ENCODE measurements at places on chromosomes 1 and 21. TPM values are rescaled to one million over a fixed set of nuclear protein-coding genes. Genes with fewer than 3 reads are reported as not detected.

FCRL1 gene
- 1.4 TPM for total RNA-seq

HES3 gene
- total RNA-seq = not detected

FAM177B gene
- not detected for total RNA-seq

SLC25A34 gene
- 1.6 TPM for total RNA-seq

ILDR2 gene
- 6.7 TPM for total RNA-seq

RUNX3 gene
- total RNA-seq = 2.0 TPM

PIK3R3 gene
- 53.5 TPM for total RNA-seq

PPIH gene
- 20.6 TPM for total RNA-seq

PLA2G5 gene
- total RNA-seq = 1.3 TPM
